ENCODE measurements at places on chromosomes 11 and 22.

DNA sequence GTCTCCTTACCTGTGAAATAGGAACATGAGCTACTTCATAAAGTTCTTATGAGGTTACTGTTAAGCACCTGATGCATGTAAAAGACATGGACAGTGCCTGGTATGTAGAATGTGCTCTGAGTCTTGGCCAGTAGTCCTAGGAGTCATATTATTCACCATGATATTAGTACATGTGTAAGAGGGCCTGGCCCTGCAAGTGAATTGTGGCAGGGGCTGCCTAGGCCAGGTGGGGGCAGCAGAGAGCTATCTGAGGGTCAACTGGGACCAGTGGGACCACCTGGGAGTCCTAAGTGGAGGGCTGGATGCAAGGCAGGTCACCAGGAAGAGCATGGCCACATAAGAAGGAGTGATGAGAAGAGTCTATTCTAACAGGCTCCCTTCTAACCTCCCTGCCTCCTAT is 529.5 kb downstream of the SOX6 start:
- DNase-seq, result peak; percentile 75

DNA sequence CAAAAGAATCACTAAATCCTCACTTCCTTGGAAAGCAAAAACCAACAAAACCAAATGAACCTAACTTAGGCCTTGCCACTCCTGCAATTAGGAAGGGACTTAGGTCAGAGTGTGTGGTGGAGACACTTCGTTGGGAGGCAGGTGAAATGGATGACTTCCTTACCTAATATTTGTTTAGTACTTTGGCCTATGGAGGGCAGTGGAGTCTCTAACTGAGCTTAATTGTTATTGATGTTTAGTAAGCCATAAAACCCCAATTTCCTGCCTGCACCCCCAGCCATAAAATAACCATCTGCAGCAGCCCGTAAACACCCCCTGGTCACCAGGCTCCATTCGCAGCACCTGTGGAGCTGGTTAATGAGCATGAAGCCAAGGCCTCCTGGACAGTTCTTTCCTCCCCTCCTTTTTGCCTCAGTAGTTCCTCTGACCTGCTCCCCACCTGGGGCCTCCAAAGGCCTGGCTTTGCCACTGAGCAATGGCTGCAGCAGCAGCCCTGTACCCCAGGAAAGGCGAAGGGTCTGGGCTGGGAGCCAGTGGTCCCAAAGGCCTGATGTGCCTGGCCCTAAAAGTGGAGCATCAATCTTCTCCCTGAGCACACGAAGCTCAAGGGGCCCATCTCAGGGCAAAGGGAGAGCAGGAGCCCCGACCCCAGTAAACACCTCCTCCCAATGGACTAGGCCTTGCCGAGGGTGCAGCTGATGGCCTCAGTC is 15.6 kb upstream of the SYT13 start:
- no peak for DNase-seq

GRCh38 chr22:28783786-28784671 is 11.5 kb downstream of the CCDC117 start:
- no peak for DNase-seq

DNA sequence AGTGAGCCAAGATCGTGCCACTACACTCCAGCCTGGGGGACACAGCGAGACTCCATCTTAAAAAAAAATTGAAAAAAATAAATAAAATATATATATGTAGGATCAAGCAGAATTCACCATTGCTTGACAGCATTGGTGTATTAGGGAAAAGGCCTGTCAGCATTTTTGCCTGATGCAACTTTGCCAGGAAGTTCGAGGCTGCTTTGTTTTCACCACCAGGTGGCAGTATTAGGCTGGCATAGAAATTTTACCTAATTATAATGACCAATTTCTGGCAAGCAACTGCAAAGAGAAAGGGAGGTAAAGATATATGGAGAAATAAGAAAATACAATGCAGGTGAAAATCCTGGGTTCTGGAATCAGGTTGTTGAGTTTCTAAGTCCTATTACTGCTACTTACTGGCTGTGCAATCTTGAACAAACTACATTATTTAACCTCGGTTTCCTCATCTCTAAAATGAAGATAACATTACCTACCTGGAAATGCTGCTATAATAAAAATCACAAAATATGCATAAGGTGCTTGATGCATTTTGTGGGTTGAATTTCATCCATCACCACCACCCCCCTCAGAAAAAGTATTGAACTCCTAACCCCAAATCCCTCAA is 24.7 kb downstream of the LAYN start:
- DNase-seq, result peak; percentile 92

DNA sequence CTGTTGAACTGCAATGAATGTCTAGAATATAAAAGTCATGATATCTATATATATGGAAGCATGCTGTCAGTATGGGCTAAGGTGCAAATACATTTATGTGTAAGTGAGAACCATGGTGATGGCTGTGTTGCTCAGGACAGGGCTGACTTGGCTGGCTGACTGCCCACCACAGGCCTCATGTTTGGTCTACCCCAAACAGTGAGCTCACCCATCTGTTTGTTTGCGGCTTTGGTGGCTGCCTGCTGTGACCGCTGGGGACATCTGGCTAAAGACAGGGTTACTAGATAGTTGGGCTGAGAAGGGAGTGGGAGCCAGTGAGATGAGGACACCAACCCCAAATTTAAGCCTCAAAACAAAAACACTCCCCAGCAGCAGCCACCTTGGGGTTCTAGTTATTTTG is 6.3 kb downstream of the CD44 start:
- DNase-seq, result no peak

- no peak for DNase-seq
These were observed 54.8 kb downstream of the CLPB start for GRCh38 chr11:72379384-72380131.

DNA sequence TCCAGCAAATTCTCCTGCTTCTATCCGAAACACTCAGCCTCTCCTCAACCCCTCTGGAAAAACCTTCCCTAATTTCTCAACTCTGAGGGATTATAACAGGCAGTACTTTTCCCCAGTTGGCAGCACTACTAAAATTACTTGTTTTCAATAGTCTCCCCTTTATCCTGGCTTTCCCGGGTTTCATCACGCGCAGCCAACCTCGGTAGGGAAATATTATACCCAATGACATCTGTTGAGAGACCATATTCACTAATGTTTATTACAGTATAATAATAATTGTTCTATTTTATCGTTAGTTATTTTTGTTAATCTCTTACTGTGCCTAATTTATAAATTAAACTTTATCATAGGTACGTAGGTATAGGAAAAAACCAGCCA is 330 bp upstream of the POLD3 start:
- DNase-seq, result no peak

- peak; percentile 71 for DNase-seq
These were observed at the start of gene PAMR1 for GRCh38 chr11:35525501-35526175. Gene PAMR1, minus strand, starts transcription at chr11:35525616. Its CDS starts 31 bp downstream, at chr11:35525585.

- DNase-seq, result no peak
These were observed 23.1 kb upstream of the ATXN10 start for GRCh38 chr22:45648301-45649117.

- no peak for DNase-seq
These were observed 313.4 kb downstream of the BUD13 start for GRCh38 chr11:116459185-116460045.

All from eye (tissue), 1 donor.